Activated CD8-positive, alpha-beta T cell treated with anti-CD3 and anti-CD28 coated beads, Interleukin-2, amount 10 ng/mL, durations not matched to agents 7 days and 5 days (primary cell): ENCODE measurements at places on chromosomes 5 and 9. TPM values are rescaled to one million over a fixed set of nuclear protein-coding genes. Genes with fewer than 3 reads are reported as not detected.

Gene DNAH5
- total RNA-seq = not detected

- DNase-seq = no peak
Observed at GRCh38 chr5:139783436-139783965, 12.1 kb upstream of the PSD2 start.

DNA sequence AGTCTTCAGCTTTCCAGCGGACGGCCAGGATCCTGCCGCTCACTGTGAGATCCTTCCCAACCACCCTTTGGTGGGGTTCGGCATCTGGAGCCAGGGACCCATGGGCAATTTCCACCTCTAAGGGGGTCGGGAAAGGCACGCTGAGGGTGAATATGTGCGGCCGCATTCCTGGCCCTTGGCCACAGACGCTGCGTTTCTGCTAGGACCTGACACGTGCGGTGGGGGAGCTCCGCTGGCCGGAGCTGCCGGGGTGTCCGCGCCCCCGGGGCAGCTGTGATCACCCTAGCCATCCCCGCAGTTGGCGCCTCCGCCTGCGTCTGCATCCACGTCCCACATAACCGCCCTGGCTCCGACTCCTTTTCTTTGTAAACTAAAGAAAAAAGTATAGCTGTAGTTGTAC is 5.3 kb upstream of the DNAJA1 start:
- no peak for DNase-seq

GRCh38 chr5:147949711-147950573 is 43.6 kb upstream of the C5orf46 start:
- DNase-seq = no peak

GRCh38 chr5:143400541-143401226 is 2.8 kb downstream of the NR3C1 start:
- DNase-seq = no peak

DNA sequence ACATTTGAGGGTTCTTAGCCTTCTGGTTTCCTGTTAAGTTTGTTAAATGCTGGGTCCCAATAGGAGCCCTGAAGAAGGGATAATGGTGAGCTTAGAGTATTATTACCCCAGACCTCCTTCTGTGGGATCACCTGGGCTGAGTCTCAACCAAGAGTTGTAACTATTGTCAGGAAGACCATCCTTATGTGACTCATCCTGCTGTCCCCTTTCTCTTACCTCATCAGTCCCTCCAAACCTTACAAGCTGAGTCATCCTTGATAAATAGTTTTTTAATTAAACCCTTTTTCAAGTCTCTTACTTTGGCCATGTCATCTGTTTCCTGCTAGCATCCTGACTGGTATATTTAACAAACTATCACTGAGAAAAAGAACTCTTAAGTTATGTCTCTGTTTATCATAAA is 502.8 kb downstream of the LRRC70 start:
- DNase-seq = no peak
